ENCODE measurements at places on chromosomes 6 and 20.

DNA sequence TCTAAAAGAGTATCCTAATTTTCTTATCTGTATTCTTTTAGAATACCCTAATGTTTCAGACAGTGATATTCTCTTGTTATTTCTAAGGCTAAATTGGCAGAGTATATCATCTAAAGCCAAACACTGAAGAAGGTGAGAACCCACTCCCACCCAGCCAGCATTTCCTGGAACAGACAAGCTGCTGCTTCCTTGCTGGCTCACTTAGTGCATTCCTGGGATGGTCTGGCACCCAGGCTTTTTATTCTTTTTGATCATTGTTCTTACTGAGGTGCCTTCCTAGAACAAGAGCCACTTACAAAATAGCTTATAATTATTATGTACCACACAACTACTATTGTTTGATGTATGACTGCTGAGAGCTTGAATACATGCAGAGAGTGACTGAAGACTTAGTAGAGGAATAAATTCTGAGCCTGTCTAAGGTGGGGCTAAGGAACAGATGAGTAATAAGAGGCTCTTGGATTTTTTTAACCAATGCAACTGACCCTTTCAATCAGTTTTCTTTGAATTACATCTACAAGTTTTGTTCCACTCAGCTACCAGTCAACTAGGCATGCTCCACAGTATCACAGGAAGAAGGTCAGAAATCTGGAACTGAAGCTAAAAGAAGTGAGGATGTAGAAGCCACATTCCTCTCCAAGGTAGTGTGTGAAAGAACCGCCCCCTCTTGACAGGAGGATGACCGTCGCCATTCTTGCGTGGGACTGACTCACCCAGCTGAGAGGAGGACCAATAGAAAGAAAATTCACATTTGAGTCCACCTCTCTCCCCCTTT lies 30.1 kb downstream of the PRPH2 start:
- no peak for DNase-seq

- DNase-seq = no peak
These were observed 97.4 kb upstream of the CNR1 start for GRCh38 chr6:88263591-88263990.

DNA sequence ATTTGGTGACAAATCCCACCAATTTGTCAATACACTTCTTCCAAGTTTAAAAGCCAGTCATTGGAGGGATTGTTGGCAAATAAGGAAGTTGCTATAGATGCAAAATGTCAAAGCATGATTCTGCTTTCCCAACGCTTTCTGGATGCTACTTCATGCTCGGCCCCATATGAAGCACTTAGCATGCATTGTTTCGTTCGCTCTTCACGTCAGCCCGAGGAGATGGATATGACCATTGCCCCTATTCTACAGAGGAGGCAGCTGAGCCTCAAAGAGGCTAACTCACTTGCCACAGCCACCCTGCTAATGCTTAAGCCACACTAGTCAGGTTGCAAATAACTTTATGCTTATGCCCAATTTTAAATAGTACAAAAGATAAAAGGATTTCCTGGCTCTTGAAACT lies 2.8 kb upstream of the NXT1 start:
- no peak for DNase-seq

- DNase-seq = no peak
These were observed 197.6 kb downstream of the GMDS start for GRCh38 chr6:2047855-2048254.

Measured in DMS153 (cell line).